ENCODE measurements at places on chromosomes 2 and 18.
A peak's percentile ranks its signal among the peaks of the same experiment; 100 is the strongest.

- peak; percentile 5 for DNase-seq
These were observed 38.3 kb upstream of the IL1R1 start for GRCh38 chr2:102103992-102104871.

DNA sequence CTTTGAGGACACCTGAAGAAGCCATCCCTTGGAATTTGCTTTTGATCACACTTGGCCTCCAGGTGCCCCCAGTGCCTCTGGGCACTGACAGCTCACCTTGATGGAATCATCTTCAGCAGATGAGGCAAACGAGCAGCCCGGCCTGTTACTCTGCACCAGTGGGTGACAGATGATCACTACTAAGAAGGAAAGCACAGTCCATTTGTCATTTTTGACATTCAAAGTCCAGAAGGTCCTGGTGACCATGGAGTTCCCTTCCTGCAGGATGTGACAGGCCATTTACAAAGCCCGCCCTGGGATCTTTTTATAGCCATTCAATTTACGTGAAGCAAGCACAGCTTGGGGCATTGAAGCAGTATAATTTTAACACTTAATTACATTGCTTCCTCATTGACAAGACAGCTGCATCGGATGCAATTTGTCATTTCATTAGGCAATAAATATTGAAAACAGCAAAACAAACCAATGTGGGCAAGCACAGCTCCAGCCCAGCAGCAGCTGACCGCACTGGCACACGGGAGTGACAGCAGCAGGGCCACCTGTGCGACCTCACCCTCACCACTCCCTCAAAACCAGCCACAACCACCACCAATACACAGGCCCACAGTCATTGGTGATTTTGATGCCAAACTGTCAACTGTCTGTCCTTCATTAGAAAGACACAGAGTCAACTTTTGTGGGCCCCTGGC is 76.0 kb upstream of the SLC66A3 start:
- no peak for DNase-seq

DNA sequence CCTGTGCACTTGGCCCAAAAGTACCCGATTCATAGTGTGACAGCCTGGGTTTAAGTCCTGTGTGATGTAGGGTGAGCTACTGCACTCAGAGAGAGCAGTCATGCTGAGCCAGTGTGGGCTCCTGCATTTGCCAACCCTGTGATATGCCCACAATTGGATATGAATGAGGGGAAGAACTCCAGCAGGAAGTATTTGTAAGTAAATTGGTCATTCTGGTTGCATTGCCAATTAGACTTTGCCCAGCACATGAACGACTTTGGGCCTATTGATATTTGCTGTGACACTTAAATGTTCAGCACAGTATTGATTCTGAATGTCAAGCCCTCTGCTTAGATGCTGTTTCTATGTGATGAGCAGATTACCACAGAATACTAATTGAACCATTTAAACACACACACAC is 570.9 kb downstream of the PIK3C3 start:
- DNase-seq, result no peak

DNA sequence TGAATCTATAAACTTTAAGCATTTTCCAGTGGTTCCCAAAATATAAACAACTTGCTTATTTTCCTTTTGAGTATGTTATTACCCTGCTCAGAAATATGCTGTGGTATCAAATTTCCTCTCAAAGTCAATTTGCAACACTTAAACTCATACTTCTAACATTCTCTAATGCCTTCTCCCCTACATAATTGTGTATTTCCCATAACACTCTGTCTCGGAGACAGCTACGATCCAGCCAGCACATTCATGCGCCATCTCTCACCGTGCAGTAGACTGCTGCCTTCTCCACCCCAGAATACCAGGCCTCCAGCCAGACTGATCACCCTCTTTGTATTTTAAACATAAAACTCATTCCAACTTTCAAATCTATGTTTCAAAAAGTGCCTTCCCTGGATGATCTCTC is 41.8 kb downstream of the TIMM21 start:
- DNase-seq, result no peak

- no peak for DNase-seq
These were observed 7.0 kb downstream of the ZSWIM2 start for GRCh38 chr2:186841940-186842339.

- peak; percentile 86 for DNase-seq
These were observed 27.3 kb downstream of the SLC4A10 start for GRCh38 chr2:161651547-161651946.

GRCh38 chr2:233513953-233514655 is 52.5 kb downstream of the USP40 start:
- DNase-seq, result peak; percentile 90

GRCh38 chr2:18927525-18928232 is 338.3 kb upstream of the NT5C1B start:
- DNase-seq, result no peak

DNA sequence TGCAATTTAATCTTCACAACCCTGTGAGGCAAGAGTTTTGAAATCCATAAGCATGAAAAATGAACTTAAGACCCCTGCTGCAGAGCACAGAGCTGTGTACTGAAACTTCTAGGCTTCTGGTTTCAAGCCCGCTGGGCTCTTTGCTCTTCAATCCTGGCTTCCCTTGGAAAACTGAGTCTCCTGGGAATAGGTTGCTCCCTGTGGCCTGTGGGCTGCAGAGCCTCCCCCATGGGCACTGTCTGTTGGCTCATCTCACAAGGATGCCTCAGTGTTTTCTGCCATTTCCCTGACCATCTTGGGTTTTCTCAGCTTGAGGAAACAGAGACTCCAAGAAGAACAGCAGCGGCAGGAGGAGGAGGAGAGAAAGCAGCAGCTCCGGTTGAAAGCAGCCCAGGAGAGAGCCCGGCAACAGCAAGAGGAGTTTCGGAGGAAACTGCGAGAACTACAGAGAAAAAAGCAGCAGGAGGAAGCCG is 44.5 kb downstream of the SUMO1 start:
- DNase-seq, result no peak

DNA sequence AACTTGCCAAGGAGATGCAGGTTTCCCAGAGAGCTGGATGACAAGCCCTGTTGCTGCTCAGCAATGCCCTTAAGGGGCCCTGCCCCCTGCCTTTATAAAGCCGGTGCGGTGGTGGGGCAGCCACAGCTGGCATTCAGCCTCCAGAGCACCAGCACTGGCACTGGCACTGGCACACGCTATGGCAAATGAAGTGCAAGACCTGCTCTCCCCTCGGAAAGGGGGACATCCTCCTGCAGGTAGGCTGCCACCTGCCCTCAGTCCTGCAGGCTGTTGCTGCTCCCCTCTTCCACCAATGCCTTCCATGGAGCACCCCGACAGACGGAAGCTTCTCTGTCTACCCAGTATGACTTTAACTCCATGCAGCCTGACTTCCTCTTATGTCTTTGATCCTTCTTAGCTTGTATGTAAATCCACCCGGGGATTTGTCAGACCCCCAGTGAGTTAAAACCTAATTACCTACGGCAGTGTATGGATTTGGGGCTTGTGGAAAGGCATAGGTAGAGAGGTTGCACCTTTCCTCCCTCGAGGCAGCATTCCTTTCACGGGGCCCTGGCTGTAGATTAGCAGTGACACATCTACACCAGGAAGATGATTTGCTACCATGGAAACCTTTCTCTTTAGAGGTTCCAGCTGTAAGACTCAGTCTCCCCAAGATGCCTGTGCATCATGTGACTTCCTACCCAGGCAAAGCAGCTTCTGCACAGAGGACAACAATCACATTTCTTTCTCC is at the start of gene DAPL1:
Gene DAPL1, plus strand, starts transcription at position 123 of the 730 bp plus-strand sequence. Its CDS starts 56 bp downstream, at position 179.
- DNase-seq, result no peak

DNA sequence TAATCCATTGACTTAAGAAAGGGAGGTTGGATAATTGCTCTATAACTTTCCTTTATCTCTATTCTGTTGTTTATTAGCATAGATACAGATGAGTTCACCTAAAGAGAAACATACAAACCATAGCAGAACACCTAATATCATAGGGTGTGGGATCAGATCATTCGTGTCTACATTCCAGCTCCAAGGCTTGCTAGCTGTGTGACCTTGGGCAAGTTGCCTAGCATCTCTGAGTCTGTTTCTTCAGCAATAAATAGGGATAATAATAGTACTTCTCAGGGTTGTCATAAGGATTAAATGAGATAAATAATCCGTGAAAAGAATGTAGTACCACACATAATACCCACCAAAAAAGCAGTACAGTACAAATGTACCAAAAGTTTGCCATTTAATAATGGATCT is 126.2 kb downstream of the PLB1 start:
- no peak for DNase-seq

DNA sequence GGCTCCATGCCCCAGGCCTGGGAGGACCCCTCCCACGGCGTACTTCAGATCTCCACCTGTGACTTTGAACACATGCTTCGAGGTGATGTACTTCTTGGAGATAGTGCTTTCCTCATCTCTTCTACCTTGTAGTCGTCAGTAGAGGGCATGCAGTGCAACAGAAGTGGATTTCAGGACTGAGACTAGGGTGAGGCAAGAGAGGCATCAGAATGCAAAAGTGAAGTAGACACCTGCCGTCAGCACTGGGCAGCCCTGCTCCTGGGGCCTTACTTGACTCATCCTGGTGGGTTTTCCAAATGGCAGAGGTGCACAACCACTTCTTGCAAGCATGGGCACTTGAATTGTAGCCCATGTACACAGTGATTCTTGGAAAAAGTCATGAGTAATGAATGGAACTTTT is 258.8 kb downstream of the NEDD4L start:
- no peak for DNase-seq

DNA sequence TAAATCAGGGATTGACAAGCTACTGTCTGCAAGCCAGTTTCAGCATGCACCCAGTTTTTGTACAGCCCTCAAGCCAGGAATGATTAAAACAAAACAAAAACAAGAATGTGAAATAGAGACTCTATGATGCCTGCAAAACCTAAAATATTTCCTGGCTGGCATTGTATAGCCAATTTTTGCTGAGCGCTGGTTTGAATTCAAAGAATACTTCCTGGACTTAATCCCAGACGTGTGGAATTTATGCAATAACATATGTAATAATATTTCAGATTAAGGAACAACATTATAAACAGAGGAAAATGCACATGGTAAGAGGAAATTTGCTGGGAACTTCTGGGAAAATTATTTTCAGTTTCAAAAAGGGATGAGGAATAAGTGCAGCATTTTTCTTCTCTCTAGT is 148.1 kb upstream of the RPRM start:
- DNase-seq, result no peak

GRCh38 chr2:219298759-219299371 is 10.3 kb downstream of the PTPRN start:
- DNase-seq, result peak; percentile 71

DNA sequence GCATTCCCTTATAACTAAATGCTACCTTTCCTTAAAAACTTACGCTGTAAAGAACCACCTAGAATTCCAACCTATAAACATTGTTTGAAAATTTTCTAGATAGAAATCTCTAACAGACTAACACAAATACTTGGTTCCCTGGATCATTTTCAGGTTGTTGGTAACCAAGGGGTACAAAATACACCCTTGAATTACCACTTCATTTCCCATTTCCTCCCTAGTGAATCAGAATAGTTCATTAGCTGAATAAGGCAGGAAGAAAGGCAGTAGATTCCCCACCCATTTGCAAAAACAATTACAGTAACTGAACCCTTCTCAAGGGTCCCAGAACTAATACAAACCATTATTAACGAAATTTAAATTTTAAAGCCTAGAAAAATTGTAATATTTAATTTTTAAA is 5.5 kb downstream of the MEX3C start:
- DNase-seq, result no peak

GRCh38 chr2:42169874-42170521 is 845 bp downstream of the EML4 start:
- DNase-seq, result peak; percentile 21

GRCh38 chr18:44123743-44124142 is 556.9 kb upstream of the SETBP1 start:
- no peak for DNase-seq

DNA sequence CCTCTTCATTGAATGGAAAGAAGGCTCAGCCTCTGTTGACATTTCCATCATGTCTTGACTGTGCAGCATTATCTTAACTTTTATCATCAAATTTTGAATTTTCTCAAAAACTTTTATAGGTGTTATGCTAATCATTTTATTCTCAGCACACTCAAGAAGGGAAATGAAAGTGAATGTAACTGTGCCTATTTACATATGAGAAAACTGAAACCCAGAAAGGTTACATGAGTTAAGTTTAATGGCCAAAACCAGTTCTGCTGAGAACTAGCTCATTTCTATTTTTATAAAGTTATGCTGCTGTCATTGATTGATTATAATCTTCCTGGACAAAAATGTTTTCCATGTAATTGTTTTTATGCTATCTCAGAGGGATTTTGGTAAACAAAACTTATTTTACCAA is 618.8 kb upstream of the NRXN1 start:
- no peak for DNase-seq

GRCh38 chr18:51668607-51669006 is 471.1 kb upstream of the MEX3C start:
- no peak for DNase-seq

DNA sequence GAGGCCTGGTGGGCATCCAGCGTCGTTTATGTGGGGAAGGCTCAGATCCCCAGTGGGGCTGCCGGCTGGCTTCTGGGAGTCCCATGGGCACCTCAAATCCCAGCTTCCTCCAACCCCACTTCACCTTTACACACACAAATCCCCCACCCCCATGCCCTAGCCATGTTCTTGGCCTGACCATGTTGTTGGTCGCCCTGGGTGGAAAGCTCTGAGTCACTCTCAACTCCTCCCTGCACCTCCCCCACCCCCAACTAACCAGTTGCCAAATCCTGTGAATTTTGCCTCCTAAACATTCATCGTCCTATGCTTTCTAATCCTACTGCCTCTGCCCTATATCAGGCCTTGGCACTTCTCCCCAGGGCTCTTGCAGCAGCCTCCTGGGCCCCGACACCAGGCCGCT is 6.4 kb downstream of the TNS1 start:
- no peak for DNase-seq

DNA sequence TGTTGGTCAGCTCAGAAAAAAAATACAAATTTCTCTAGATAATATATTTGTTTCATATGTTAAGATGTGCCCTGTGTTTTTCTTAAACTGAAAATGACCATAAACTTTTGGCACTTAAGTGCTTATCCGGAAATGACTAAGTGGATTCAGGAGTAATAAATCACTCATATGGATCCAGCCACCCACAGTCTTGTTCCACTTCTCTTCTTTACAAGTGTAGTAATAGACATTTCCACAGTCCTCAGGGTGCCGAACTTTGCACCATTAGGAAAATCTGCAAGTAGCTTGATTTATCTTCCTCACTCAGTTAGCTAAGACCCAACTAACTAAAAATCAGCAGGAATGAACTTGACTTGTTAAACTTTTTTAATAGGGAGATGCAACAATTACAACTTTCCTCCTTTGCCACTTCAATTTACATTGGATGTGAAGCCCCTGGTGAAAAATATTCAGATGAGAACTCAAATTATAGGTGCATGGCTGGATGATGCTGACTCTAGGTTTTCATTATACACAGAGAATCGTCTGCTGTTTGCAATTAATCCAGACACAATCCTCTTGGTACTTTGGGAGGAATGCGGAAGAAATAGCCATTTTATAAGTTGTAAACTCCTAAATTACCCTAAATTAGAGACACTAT is 322.5 kb downstream of the ARHGAP15 start:
- no peak for DNase-seq

- DNase-seq, result no peak
These were observed at the start of gene PROM2 for GRCh38 chr2:95274291-95275150. Gene PROM2, plus strand, starts transcription at chr2:95274449. Its CDS starts 137 bp downstream, at chr2:95274586.

DNA sequence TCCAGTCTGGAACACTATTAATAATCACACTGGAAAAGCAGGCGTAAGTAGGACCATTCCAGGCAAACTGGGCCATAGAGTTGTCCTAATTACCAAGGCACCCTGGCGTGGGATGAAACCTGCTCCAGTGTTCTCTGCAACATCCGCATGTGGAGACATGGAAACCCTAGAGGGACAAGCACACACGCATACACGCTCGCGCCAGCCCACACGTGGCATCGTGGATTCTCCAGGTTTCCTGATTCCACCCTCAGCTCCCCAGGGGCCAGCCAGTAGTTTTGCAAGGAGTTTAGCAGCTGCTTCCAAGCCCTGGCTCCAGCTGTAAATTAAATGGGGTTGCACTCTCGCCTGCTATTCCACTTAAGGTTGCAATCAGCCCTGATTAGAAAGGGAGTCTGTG is 127.7 kb downstream of the DYSF start:
- no peak for DNase-seq

Measured in RPMI8226 (cell line).